Aorta (tissue), 5 donors: ENCODE measurements at places on chromosomes 3 and 15.

DNA sequence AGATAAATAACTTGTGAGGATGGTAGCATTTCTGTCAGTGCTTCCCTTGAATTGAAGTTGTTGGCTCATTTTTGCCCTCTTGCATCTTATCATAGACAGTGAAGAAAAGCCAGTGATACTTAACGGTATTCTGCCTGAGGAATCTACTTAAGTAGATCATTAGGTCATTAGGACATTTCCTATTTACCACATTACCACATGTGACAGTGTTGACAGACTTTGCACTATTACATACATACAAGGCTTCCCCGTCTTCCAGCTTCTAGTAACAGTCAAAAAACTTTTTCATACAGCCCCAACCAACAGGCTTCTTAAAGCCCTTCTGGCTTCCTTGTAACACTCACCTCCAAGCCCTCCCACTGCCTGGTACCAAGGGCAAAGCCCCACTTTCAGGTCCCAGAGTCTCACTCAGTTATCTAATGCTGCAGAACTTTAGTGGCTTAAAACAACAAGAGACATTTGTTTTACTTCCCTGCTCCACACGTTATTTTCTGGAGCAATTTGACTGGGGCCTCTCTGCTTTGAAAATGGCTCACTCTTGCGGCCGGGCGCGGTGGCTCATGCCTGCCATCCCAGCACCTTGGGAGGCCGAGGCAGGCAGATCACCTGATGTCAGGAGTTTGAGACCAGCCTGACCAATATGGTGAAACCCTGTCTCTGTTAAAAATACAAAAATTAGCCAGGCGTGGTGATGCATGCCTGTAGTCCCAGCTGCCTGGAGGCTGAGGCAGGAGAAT lies 40.0 kb downstream of the ASB7 start:
- DNase-seq: no peak

DNA sequence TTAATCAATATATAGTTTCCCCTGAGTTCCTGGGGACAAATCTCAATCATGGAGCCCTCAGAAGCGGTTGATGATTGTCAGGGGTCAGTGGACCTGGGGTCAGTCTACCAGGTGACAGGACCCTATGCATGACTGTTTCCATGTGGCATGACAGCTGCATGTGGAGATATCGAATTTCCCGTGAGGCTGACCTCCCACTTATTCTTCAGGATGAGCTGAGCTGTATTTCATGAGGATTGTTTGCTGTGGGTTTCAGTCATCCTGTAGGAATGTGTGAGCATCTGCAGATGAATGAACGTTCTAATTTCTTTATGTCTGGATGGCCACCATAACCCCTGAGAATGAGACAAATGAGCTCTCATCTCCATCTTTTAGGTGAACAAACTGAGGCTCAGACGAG lies 93.0 kb upstream of the HES1 start:
- no peak for DNase-seq

DNA sequence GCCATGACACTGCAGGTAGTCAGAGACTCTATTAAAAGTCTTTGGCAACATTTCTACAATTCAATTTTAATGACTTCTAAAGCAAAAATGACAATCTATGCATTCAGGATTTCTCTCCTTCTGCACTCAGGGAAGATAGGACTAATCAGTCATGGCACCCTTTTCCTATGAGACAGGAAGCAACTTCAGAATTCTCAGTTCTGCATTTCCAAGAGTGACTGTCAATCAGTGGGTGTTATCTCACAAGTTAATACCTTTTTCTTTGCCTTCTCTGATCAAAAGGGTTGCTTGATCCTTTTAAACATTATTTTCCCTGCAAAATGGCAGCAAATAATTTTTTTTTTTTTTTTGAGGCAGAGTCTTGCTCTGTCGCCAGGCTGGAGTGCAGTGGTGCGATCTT lies 7.8 kb upstream of the ICE2 start:
- no peak for DNase-seq

DNA sequence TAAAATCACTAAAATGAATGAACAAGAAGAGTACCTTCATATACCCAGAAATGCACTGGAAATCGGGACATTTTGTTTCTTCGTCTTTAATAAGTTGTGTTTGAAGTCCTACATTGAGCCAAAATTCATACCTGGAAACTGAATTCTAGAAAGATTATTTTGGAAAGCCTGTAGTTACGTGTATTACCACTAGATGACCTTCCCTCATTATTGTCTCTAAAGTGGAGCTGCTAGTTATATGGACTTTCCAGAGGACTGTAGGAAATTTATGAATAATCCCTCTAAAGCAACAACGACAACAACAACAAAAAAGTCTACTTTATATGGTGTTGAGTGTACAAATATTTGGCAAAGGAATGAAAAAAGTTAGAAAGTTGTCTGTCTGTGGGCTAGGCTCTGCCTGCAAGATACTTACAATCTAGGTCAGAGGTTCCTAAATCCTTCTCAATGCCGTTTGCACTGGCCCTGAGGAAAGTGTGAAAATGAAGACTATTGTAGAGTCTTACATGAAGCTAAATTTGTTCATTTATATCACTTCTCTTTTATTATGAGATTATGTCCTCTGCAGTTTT lies 234.8 kb upstream of the NR2E3 start:
- no peak for DNase-seq

DNA sequence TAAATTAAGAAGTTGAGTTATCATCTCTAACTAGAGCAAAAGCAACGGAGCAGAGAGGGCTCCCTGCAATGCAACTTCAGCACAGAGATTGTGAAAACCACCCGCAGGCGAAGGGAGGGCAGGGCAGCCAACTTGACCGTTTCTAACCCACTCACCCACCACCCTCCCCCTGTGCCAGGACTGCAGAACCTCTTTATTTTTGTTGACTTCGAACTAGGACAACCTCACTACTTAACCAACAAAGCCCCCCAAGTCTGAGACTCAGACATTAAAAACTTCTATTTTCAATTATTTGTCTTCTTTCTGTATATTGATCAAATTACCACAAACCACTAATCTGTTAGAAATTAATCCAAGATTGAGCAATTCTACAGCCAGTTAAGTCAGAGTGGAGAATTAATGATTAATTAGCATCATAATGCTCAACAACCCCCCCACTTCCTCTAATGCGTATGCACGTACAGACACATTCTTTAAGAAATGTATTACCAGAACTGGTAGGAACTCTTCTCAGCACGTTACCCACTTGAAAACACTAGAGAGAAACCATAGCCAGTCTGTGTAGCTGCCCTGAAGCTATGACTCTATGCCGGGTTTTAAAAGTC lies 2.0 kb downstream of the MGLL start:
- DNase-seq: no peak

GRCh38 chr3:178041931-178042330 lies 494.3 kb upstream of the KCNMB2 start:
- DNase-seq: no peak

- DNase-seq: peak; percentile 11
Observed at GRCh38 chr15:100680726-100681125, 78.3 kb downstream of the ASB7 start.

GRCh38 chr15:44711743-44712345 lies 527 bp downstream of the B2M start:
- DNase-seq: no peak

DNA sequence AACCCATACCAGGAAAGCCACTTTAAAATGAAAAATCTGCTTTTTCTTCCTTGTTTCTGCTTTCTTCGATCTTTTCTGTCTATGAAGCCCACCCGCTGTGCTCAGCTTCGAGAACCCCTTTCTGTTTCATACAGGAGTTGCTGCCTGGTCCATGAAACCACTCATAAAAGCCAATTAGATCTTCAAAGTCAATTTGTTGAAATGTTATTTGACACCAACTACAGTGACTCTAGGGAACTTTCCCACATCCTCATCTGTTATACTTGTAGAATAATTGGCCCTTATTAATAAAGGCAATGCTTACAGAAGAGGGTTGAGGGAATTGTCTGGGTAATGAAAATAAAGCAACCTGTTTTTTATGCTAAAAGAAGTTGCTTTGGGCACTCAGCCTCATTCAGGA lies 523.6 kb downstream of the OCA2 start:
- DNase-seq: no peak

GRCh38 chr15:62483814-62484213 lies 318.7 kb upstream of the C2CD4B start:
- no peak for DNase-seq

GRCh38 chr3:186247821-186248814 lies 113.9 kb downstream of the DGKG start:
- DNase-seq: no peak

DNA sequence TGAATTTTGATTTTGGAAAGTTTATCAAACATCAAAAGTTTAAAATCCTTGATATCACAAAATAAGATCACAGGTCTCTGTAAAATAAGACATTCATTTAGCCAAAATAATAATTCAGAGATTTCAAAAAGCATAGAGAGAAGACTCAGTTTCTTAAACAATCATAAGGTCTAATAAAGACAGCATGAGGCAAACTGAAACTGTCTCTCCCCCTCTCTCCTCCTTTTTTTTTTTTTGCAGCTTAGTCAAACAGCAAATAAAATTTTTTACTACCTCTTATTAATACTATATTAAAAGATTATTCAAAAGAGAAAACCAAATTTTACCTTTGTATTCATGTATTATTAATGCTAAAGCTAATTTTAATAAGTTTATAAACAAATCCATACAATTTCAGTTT lies 57.4 kb downstream of the OSTN start:
- DNase-seq: no peak

GRCh38 chr3:55540579-55540978 lies 53.5 kb upstream of the WNT5A start:
- DNase-seq: no peak

- no peak for DNase-seq
Observed at GRCh38 chr3:125231895-125232294, 19.3 kb upstream of the SLC12A8 start.

DNA sequence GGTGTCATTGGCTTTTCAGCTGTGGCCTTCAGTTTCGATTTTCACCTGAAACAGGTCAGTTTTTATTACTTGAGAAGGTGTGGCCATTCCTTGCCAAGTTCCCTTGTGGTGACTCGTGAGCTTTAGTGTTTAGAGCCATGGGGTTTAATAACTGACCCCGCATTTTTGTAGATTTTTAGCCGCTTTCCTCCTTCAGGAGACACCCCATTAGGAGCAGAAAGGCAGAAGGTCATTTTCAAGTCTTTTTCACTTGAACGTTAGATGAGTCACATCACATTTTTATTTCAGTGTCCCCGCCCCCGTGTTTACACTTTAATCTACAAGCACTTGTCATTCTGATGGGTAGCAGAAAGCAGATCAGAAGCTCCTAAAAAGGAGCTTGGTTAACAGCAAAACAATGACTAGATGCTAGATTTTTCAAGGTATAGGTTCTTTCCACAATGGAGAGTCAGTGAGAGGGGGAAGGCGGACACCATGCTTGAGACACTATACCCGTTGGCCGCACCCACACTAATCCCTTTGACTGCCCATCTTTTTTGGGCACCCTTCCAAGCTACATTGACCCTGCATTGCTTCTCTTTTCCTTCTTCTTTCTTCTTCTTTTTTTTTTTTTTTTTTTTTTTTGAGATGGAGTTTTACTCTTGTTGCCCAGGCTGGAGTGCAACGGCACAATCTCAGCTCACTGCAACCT lies 132.7 kb downstream of the GHSR start:
- DNase-seq: no peak

GRCh38 chr3:21216598-21216997 lies 534.4 kb downstream of the ZNF385D start:
- no peak for DNase-seq

DNA sequence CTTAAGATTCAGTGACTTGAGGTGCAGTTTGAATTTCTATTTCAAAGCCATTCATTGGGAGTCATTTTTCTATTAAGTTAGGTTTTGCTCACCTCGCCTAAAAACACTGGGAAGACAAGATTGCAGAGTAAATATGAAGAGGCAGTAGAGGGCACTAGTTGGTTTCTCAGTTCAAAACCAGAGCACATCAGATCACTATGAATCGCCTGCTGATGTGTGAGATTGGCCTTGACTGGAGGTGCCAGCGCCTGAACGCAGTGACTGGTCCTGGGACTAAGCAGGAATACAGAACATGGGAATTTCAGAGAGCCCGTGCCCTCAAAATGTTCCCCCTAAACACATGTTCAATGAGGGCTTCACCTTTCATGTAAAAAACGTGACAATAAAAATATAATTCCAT lies 229.0 kb downstream of the ITPR1 start:
- DNase-seq: peak; percentile 56

- no peak for DNase-seq
Observed at GRCh38 chr15:52308446-52309153, 13.0 kb upstream of the MYO5C start.

- no peak for DNase-seq
Observed at GRCh38 chr3:14780927-14781507, 37.7 kb upstream of the FGD5 start.

GRCh38 chr3:50155491-50155878 lies 361 bp downstream of the SEMA3F start:
- DNase-seq: no peak

GRCh38 chr15:64898406-64898805 lies 13.3 kb upstream of the ANKDD1A start:
- no peak for DNase-seq

GRCh38 chr3:50095352-50095998 lies 6.8 kb downstream of the RBM5 start:
- DNase-seq: no peak

GRCh38 chr3:107870943-107871638 lies 219.7 kb downstream of the CD47 start:
- DNase-seq: no peak

- peak; percentile 83 for DNase-seq
Observed at GRCh38 chr3:143001034-143001368, 369 bp upstream of the U2SURP start.

- no peak for DNase-seq
Observed at GRCh38 chr3:53790470-53790869, 55.7 kb downstream of the CHDH start.

- DNase-seq: no peak
Observed at GRCh38 chr3:127104586-127104985, 88.3 kb upstream of the PRR23E start.

DNA sequence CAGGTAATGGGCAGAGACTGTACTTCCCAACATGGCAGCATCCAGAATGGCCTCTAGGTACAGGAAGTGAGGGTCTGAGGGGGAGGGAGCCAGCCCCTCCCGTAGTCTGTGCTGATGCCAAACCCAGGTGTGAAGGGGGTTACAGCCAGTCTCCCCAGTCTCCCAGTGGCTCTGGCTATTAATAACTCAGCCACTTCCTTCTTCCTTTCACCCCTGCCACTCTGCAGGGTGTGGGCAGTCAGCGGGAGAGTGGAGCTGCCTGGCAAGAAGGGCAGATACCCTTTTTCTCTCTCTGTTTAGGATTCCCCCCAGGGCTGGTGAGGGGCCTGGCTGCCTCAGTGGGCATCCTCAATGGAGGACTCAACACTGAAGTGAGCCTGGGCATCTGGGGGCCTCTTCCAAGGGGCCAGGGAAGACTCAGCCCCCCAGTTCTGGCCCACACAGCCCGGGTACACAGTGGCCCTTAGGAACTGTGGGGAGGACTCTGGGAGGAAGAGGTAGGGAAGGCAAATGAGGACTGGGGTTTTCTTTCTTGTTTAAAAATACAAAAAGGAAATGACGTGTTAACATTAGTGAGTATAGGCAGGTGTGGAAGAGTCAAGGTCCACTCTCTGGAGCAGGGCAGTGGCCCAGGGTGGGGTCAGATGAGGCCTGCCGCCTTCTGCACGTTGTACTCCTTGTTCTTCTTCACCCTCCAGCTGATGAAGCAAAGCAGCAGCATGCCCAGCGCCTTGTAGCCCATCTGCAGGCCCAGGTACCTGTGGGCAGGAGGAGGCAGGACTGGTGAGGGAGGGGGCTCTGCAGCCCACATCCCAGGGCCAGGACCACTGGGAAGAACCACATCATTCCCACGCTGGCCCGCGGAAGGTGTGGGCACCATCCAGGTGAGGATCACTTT lies 38.6 kb upstream of the RAB6B start:
- DNase-seq: peak; percentile 61
